Amniotic epithelial cell (primary cell): ENCODE measurements at places on chromosomes 5 and 9.

- no peak for DNase-seq
These were observed 378.1 kb upstream of the TLE4 start for GRCh38 chr9:79193501-79194223.

DNA sequence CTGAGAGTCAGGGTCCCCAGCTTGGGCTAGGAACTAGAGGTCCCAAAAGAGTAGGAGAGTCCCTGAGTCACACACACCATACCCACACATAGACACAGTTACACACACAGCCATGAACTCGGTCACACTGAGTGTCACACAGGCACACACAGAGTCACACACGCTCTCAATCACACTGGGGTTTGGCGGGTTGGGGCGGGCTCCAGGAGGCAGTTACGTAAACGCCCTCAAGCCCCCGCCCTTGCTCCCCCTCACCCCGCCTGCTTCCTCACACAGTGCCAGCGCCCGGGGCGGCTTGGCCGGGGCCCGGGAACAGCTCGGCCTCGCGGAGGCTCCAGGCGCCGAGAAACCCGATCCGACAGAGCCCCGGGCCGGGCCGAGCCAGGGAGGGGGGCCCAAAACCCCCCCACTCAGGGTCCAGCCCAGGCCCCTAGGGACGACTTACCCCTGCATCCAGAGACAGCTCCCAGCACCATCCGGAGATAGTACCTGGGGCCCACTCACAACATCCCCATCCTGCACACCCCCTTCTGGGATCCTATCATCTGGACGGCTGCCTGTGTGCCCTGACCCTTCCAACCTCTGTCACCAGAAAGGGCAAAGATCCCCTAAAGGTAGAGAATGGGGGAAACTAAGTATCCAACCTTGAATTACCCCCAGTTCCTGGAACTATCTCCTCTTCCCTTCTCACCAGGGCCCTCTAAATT is 3.5 kb upstream of the CNTFR start:
- no peak for DNase-seq

- no peak for DNase-seq
These were observed 316.1 kb downstream of the DMRT2 start for GRCh38 chr9:1366276-1366675.

DNA sequence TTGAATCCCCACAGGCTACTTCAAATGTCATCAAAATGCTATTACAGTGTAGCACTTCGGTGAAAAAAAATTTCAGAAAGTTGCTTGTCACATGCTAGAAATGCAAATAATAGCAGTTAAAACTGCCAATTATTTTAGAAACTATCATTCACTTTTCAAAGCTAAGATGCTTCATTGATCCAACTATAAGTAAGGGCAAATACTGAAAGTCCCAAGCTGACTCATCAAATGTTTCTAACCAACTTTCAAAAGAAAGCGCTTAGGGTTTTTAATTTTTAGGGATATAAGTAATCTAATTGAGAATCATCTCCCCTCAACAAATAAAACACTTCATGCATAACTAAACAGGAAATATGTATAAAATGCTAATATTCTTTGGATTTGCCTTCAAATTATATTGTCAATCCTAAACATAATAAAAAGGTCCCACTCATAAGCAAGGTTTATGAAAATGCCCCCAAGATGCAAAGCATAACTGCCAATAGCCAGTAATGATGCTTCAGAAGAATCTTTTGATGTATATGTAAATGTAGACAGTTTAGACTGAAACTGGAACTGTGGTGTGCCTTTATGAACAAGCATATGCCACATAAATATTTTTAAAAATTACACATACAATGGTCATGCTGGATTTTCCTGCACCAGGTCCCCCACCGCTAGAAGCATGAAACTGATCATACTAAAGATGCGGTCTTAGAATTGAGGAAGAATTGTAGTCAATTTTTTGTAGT is 12.2 kb downstream of the ACTL7A start:
- no peak for DNase-seq

GRCh38 chr5:139639619-139640380 is 8.3 kb upstream of the CXXC5 start:
- no peak for DNase-seq

DNA sequence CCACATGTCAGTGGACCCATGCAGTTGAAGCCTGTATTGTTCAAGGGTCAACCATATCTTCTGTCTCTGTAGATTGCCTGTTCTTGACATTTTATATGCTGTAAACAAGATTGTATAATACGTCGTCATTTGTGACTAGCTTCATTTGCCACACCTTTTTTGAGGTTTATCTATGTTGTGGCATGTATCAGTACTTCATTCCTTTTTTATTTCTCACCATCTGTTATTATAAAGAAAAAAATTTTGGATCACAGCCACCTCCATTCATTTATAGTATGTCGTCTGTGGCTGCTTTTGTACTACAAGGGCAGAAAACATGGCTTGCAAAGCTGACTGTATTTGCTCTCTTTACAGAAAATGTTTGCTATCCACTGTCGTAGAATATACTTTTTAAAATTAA is 72.4 kb downstream of the TEK start:
- peak; percentile 66 for DNase-seq

DNA sequence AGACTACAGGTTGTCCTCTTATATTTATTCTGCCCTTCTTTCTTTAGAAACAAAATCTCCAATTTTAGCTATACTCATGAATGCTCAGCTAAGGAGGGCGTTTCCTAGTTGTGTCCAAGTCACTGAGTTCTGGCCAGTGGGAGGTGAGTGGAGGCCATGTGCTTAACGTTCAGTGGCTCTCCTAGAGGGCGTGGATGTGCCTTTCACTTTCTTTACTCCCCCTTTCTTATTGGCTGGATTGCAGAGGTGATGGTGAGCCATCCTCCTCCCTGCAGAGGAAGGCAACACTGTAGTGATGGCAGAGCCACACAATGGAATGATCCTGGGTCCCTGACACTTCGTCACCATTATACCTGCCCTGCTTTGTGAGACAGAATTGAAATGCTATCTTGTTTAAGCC is 54.6 kb downstream of the ALG2 start:
- DNase-seq, result no peak

DNA sequence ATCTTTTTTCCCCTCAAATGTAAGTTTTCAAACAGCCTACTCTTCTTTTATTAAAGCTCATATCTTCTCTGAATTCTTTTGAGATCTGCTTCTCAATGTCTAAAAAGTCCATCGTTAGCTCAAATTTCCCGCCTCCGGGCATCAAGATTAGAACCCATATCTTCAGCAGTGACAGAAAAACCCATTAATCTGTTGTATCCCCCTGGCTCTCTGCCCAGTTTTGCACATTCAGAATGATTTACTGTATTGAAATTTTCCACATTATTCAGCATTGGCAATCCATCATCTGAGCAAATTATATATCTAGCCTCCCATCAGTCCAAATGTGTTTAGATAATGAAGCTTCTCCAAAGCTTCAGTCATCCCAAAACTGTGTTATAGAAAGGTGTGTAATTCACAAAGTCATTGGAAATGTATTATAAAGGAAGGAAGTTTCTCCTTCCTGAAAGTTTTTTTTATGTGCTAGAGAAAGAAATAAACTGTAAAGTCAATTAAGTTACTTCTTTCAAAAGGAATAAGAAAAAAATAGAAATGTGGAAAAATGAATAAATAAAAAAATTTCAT is 849.9 kb downstream of the MAT2B start:
- DNase-seq, result peak; percentile 6
